ENCODE measurements at places on chromosomes 12 and 14.

DNA sequence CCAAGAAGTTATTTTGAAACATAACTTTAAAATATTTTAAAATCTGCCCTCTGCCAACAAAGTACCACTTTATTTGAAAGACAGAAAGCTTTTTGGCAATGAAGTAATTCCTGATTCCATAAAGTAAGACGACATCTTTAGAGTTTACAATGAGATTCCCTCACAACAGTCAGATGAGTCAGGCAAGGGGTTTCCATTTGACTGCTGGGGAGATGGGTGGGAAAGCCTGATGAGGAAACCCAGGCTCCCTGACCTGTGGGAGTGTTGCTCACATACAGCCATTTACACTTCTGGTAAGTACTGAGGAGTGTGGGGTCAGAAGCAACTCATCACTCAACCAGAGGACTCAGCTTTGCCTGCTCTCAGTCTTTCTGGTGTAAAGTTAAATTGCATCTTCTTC is 10.2 kb downstream of the KITLG start:
- no peak for DNase-seq

- no peak for DNase-seq
These were observed 3.3 kb upstream of the CCND2 start for GRCh38 chr12:4270016-4270830.

DNA sequence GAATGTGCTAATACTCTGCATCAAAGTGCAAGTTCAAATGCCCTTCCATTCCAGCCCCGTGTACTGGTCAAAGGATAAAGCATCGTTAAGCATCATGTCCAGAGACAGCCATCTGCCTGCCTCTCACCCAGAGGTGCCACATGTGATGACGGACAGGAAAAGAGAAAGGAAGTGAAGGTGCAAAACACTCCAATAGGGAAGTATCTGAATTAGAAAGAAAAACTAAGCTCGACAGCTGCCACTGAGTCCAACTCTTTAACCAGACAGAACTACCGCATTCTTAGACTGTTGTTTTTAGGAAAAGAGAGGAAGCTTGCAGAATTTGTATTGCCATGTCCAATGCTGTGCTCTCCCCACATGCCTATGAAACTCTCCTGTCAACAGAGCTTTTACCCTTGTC is 465.0 kb upstream of the SOX5 start:
- no peak for DNase-seq

DNA sequence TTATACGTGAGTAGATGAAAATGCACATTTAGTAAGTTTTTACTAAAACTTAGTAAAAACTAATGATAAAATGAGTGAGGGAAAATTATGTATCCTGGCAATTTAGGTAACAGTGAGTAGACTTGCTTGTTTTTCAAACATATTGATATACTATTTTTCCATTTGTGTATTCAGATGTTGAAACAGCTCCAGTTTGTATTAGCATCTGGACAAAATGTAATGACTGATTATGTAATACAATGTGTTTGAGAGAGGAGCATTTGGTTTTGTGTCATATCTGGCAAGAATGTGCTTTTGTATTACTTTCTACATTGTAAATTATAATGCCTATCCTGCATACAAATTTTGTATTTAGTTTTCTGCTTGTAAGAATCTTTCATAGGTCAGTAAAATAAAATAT is 5.6 kb downstream of the CNOT2 start:
- DNase-seq, result no peak

GRCh38 chr12:118420673-118421072 is 44.3 kb downstream of the SUDS3 start:
- DNase-seq, result no peak

Data from stimulated activated CD4-positive, alpha-beta T cell treated with anti-CD3 and anti-CD28 coated beads, TNF-alpha, amount 100 ng/mL, for 4 hours (primary cell).